Osteocyte (in vitro differentiated cells): ENCODE measurements at places on chromosomes 1 and 21. TPM values are rescaled to one million over a fixed set of nuclear protein-coding genes. Genes with fewer than 3 reads are reported as not detected.

MAP3K21 gene
- total RNA-seq = 0.11 TPM in 1 of 2 replicates, not detected in the other

IL22RA1 gene
- not detected in 2 replicates for total RNA-seq

CLCA1 gene
- not detected in 2 replicates for total RNA-seq

LAMB3 gene
- 2.6 and 4.1 TPM in 2 replicates for total RNA-seq

OMA1 gene
- 9.2 and 12.1 TPM in 2 replicates for total RNA-seq

SMIM11 gene
- 3.3 and 3.9 TPM in 2 replicates for total RNA-seq

DNA sequence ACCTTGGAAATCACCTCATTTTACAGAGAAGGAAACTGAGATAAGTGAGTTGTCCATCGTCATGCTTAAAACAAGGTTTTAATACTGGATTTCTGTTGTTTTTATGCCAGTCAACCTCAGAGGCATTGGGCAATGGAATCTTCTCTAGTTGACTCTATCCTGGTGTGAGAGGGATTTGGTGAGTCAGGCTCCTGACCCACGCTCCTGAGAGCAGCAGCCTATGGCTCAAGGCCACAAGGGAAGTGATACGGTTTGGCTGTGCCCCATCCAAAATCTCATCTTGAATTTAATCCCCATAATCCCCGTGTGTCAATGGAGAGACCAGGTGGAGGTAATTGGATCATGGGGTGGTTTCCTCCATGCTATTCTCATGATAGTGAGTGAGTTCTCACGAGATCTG is 90.1 kb downstream of the TLR5 start:
- no peaks in the 10 kb centered on the region for H3K36me3 ChIP-seq
- H3K27ac ChIP-seq = no peak overlapping the region
- H3K27me3 ChIP-seq = peaks cover 4% of the 10 kb centered on the region
- H3K4me3 ChIP-seq = no peak overlapping the region

- no peak overlapping the region for H3K4me3 ChIP-seq
- H3K27ac ChIP-seq = no peak overlapping the region
- peaks cover 17% of the 10 kb centered on the region for H3K27me3 ChIP-seq
- no peak for DNase-seq
- peaks cover 2% of the 10 kb centered on the region for H3K36me3 ChIP-seq
Measured at GRCh38 chr1:84037758-84038611, 39.1 kb upstream of the TTLL7 start.

GRCh38 chr1:179167418-179167777 is 62.1 kb downstream of the ABL2 start:
- H3K27ac ChIP-seq = peak overlapping the region; percentile 68
- no peaks in the 10 kb centered on the region for H3K27me3 ChIP-seq
- no peak for DNase-seq
- H3K4me3 ChIP-seq = no peak overlapping the region
- peaks cover 67% of the 10 kb centered on the region for H3K4me1 ChIP-seq

DNA sequence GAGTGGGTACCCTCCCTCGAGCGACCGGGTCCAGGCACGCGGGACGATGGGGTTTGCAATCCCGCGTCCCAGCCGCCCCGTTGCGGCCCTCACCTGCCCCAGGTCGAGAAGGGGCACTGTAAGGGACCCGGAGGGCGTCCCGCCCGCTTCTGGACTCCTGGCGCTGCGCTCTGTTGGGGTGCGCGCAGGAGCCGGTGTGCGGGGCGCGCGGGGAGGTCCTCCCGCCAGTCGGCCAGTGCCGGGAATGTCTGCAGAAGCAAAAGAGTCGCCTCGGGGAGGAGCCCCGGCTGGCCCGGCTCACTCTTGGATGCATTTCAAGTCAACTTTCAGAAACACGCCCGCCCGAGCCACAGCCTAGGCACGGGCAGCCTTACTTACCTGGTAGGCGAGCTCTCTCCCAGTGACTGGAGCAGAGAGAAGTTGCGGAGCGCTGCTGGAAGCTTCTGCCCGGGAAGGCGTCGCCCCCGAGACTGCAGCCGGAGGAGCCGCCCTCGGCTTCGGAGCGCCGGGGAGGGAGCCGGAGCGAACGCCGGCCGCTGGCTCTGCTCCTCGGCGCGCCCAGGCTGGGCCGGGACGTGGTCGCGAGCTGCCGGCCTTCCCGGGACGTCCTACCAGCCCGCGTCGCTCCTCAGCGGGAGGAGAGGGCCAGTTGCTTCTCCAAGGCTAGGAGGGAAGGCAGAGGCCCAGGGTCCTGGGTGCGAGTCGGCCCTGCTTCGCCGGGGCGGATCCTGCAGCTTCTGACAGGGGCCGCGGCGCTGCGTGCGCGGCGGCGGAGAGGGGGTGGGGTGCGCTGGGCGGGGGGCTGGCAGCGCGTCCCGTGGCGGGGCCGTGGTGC is at the start of gene LMX1A:
Gene LMX1A, minus strand, starts transcription at position 739 of the 835 bp plus-strand sequence. CDS start 1,156 bp downstream, outside the sequence.
- no peaks in the 10 kb centered on the region for H3K36me3 ChIP-seq
- H3K27me3 ChIP-seq = peaks cover 83% of the 10 kb centered on the region
- H3K27ac ChIP-seq = no peak within 1 kb of the TSS
- peak within 1 kb of the TSS; percentile 34 for H3K4me3 ChIP-seq
- H3K4me1 ChIP-seq = peaks cover 17% of the 10 kb centered on the region
- no peak for DNase-seq

DNA sequence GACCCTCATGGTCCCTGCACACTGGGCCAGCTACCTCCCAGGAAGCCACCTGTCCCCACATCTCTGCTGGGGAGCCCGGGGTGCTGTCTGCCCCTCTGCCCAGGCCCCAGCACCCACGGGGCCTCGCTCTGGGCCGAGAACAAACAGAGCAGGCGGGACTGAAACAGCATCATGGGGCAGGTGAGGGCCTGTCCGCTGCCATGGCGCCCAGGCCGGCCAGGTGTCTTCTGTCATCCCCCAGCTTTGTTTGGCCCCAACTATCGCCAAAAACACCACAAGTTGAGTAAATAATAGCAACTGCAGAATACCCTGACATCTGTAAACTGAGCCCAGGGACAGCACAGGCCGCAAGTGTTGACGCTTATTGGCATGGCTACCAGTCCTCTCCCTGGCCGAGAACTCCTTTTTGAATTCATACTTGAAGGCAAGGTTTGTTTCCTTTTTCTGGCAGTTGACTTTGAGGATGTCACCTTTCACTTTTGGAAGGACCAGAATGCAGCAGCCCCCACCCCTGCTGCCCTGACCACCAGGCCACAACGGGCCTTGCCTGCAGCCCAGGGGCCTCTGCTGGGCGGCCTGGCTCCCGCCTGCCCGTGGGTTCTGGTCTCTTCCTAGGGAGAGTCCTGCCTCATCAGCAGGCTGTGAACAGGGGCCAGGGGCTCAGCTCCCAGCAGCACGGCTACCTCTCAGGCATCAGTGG is 152.7 kb downstream of the CASZ1 start:
- DNase-seq = no peak
- H3K27ac ChIP-seq = no peak overlapping the region
- H3K4me1 ChIP-seq = peaks cover 9% of the 10 kb centered on the region

DNA sequence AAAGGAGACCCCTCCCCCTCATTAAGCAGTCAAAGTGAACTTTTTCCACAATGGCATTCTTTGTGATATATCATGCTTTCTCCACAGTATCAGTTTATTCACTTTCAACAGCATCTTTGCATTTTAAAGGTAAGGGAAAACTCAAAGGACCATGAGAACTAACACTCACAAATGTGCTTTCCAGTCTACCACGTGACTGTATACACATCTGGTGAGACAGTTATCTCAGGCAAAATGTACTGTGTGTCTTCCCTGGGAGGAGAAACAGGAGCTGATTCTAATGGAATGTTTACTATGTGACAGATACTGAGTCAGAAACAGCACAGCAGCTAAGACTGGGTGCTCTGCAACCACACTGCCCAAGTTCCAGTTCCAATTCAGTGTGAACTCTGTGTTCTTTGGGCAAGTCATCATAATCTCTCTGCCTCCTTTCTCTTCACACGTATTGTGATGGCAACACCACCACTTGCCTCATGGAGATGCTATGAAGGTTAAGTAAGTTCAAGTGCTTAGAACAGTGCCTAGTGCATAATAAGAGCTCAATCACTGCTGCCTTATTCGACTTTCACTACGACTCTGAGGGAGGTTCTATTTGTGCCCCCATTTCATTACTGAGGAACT is 79.0 kb downstream of the SLC45A1 start:
- H3K27ac ChIP-seq = peak overlapping the region; percentile 71
- no peak overlapping the region for H3K4me3 ChIP-seq
- peaks cover 57% of the 10 kb centered on the region for H3K4me1 ChIP-seq
- DNase-seq = no peak
- H3K36me3 ChIP-seq = peaks cover 24% of the 10 kb centered on the region

GRCh38 chr1:17630986-17631385 is 91.5 kb downstream of the ARHGEF10L start:
- peaks cover 55% of the 10 kb centered on the region for H3K4me1 ChIP-seq
- no peak overlapping the region for H3K4me3 ChIP-seq
- no peak for DNase-seq
- peak overlapping the region; percentile 53 for H3K27ac ChIP-seq
- no peaks in the 10 kb centered on the region for H3K27me3 ChIP-seq
- H3K36me3 ChIP-seq = peaks cover 25% of the 10 kb centered on the region

DNA sequence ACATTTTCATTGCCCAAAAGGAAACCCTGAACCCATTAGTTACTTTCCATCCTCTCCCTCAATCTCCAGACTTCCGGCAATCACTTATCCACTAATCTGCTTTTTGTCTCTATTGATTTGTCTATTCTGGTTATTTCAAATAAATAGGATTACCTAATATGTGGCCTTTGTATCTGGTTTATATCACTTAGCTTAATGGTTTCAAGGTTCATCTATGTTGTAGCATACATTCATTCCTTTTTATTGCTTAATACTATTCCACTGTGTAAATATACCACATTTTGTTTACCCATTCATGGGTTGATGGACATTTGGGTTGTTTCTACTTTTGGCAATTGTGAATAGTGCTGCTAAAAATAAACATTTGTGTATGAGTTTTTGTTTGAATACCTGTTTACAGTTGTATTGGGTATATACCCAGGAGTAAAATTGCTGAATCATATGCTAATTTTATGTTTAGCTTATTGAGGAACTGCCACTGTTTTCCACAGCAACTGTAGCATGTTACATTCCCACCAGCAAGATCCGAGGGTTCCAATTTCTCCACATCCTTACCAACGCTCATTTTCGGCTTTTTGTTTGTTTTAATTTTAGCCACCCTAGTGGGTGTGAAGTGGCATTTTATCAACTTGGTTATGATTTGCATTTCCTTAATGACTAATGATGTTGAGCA is 2.5 kb upstream of the SLC25A44 start:
- H3K27me3 ChIP-seq = peaks cover 2% of the 10 kb centered on the region
- DNase-seq = no peak
- peaks cover 26% of the 10 kb centered on the region for H3K4me1 ChIP-seq
- H3K27ac ChIP-seq = no peak overlapping the region

- H3K27me3 ChIP-seq = no peaks in the 10 kb centered on the region
- H3K36me3 ChIP-seq = peaks cover 6% of the 10 kb centered on the region
- H3K27ac ChIP-seq = peak overlapping the region; percentile 98
- H3K4me3 ChIP-seq = no peak overlapping the region
- peaks cover 62% of the 10 kb centered on the region for H3K4me1 ChIP-seq
- no peak for DNase-seq
Measured at GRCh38 chr1:77834771-77835334, 53.6 kb upstream of the NEXN start.

GRCh38 chr1:28833381-28833780 is 21.4 kb downstream of the OPRD1 start:
- DNase-seq = no peak
- H3K27ac ChIP-seq = no peak overlapping the region
- no peaks in the 10 kb centered on the region for H3K36me3 ChIP-seq
- no peaks in the 10 kb centered on the region for H3K4me1 ChIP-seq
- peaks cover 3% of the 10 kb centered on the region for H3K27me3 ChIP-seq
- H3K4me3 ChIP-seq = no peak overlapping the region

- no peak for DNase-seq
- peaks cover 10% of the 10 kb centered on the region for H3K27me3 ChIP-seq
- H3K4me1 ChIP-seq = peaks cover under 1% of the 10 kb centered on the region
- no peaks in the 10 kb centered on the region for H3K36me3 ChIP-seq
Measured at GRCh38 chr1:89363196-89363595, 663 bp upstream of the GBP6 start.

GRCh38 chr1:25117233-25117823 is 115.0 kb downstream of the SYF2 start:
- H3K27ac ChIP-seq = no peak overlapping the region
- H3K27me3 ChIP-seq = peaks cover 32% of the 10 kb centered on the region
- no peak overlapping the region for H3K4me3 ChIP-seq
- no peaks in the 10 kb centered on the region for H3K36me3 ChIP-seq

DNA sequence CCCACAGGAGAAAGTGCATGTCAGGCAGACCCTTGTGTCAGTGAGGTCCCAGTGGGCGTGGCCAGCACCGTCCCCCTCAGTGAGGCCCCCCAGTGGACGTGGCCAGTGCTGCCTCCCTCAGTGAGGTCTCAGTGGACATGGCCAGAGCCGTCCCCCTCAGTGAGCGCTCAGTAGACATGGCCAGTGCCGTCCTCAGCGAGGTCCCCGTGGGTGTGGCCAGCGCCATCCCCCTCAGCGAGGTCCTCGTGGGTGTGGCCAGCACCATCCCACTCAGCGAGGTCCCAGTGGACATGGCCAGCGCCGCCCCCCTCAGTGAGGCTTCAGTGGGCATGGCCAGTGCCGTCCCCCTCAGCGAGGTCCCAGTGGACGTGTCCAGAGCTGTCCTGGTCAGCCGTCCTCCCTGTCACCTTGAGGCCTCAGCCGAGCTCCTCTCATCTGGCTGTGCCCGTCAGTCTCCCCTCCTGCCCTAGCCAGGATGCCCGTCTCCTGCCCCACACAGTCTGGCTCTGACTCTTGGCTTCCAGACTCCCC is 35.5 kb downstream of the PDE9A start:
- no peaks in the 10 kb centered on the region for H3K27me3 ChIP-seq
- H3K4me3 ChIP-seq = no peak overlapping the region
- H3K27ac ChIP-seq = no peak overlapping the region
- peaks cover 3% of the 10 kb centered on the region for H3K36me3 ChIP-seq
- peaks cover 10% of the 10 kb centered on the region for H3K4me1 ChIP-seq

DNA sequence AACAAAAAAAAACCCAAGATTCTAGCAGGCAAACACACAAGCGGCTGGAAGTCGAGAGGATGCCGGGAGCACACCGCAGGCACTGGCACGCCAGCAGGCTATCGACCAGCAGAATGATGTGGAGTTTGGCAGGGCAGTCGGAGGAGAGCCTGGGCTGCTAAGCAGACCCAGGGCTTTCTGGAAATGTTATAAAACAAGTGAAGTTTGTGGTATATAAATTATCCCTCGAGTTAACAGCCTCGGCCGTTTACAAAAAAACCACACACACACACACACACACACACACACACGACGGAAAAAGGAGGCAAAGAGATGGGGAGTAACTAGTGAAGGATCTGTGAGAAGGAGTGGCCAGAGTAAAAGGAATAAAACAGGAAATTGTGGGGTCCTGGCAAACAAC is 87.2 kb upstream of the IVNS1ABP start:
- H3K27ac ChIP-seq = peak overlapping the region; percentile 11
- no peak for DNase-seq
- no peaks in the 10 kb centered on the region for H3K36me3 ChIP-seq
- H3K4me3 ChIP-seq = no peak overlapping the region

GRCh38 chr1:8925406-8925805 is 20.3 kb upstream of the CA6 start:
- H3K27me3 ChIP-seq = no peaks in the 10 kb centered on the region
- H3K4me3 ChIP-seq = no peak overlapping the region
- no peak overlapping the region for H3K27ac ChIP-seq
- H3K4me1 ChIP-seq = no peaks in the 10 kb centered on the region
